ENCODE measurements at places on chromosomes 5 and 9.

DNA sequence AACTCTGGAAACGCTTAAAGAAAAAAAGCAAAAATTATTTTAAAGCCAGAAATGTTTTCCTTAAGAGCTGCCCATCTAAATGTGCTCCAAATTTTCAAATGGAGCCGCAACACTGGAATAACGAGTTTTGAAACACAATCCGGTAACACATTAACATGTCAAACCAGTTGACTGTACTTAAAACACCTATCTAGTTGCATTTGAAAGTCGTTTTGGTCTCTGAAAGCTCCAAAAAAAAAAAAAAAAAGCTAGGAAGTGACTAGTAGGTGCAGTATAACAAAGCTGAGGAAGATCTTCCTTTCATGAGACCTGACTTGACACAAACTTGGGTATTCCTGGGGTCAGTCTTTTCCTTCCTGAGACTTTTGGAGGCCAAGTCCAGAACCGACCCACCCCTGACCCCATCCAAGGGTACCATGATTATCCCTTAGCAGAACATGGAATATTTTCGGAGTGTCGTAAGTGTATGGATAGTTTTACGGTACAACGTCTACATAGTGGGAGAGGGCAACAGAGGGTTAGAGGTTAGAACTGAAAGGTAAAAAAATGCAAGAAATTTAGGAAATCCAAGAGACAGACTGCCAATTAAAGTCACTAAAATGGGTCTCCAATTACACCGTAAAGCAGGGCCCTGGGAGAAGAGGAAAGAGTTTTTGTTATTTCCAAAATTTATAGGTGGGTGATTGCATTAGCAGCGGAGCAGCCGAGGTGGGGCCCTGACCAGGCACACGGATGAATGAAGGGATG lies 812 bp downstream of the CETN3 start:
- DNase-seq, result no peak

- DNase-seq, result no peak
These were observed 185.1 kb upstream of the ZNF462 start for GRCh38 chr9:106677830-106678229.

DNA sequence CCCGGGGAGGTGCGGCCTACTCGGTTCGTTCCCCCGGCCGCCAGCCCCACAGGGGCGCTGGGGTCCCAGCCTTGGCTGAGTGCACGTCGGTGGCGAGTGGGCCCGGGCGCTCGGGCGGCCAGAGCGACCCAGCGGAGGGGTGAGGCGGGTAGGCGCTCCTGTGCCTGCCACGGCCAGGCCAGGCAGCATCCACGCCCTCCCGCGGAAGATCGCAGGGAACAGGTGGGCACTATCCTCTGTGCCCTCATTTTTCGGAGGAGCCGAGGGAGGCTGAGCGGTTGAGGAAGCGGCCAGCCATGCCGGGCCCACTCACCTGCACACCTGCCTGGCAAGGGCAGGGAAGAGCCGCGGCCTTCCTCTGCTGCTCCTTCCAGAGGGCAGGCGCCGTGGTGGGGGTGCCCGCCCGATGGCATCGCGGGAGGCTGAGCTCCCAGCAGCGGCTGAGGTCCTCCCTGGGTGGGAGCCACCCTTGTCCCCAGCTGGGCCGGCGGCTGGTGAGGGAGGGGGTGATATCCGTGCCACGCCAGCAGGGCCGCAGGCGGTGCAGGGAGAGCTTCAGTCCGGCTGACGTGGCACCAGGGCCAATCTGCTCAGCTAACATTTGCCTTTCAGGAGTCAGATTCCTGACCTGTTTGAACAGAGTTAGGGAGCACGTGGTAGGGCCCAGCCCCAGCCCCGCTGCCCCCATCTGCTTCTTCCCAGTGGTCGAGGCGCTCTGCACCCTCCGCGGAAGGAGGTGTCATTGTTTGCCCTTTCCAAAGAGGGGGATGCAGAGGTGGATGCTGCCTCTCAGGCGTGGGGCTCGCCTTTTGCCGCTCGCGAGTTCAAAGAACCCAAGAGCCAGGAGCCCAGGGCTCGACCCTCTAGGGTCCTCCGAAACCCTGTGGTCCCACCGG lies 1.6 kb upstream of the SEC16A start:
- no peak for DNase-seq

- DNase-seq, result peak; percentile 32
These were observed 186.7 kb downstream of the PARP8 start for GRCh38 chr5:50853151-50853550.

- DNase-seq, result no peak
These were observed 2.0 kb downstream of the NEUROG1 start for GRCh38 chr5:135533794-135534193.

GRCh38 chr9:125400725-125401716 lies 139.4 kb downstream of the GAPVD1 start:
- no peak for DNase-seq

DNA sequence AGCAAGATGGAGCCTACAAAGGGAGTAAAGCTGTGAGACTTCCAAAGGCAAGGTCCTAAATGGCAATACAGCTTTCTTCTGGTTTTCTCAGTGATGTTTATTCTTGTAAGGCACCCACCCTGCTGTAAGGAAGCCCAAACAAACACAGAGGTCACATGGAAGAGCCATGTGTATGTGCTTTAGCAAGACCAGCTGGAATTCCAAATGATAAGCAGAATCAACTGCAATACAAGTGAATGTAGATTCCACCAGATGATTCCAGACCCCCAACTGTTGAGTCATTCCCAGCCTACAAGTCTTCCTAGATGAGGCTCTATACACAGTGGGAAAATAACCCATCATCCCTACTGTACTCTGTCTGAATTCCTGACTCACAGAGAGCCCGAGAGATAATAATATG lies 122.8 kb downstream of the DEPDC1B start:
- no peak for DNase-seq

GRCh38 chr9:131980267-131981016 lies 99.2 kb downstream of the MED27 start:
- DNase-seq, result no peak

DNA sequence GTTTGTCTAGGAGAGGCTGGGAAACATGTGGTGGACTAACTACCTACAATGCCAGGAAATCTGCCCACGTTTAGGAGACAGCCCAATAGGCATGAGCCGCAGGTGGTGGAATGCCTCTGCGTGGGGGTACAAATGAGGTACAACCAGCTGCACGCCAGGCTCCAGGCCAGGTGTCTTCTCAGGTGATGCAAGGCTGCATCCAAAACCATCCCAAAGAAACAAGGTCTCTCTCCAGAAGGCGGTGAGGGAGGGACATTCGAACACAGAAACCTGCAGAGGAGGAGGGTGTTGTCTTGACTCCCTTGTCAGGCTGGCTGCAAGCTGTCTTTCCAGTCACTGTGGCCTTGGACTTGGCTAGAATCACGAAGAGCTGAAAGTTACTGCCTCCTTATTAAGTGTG lies 11.6 kb downstream of the ANKH start:
- no peak for DNase-seq

DNA sequence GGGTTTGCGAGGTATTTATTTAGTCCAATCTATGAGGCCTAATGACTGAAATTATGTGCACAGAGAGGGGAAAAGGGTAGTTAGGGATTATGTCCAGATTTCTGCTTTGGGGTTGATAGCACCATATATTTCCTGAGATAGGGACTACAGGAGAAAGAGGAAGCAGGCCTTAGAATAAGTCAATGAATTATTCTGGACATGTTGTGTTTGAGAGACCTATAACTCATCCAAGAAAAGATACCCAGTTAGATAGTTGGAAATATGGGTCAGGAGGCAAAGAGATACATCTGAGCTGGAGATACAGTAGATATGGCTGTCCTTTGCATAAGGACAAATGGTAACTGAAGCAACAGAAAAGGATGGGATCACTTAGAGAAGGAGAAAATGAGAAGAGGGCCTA lies 53.1 kb downstream of the NR3C1 start:
- no peak for DNase-seq

- no peak for DNase-seq
These were observed 15.7 kb downstream of the SQSTM1 start for GRCh38 chr5:179836225-179837019.

- DNase-seq, result no peak
These were observed 1200.6 kb upstream of the ACO1 start for GRCh38 chr9:31183866-31184265.

DNA sequence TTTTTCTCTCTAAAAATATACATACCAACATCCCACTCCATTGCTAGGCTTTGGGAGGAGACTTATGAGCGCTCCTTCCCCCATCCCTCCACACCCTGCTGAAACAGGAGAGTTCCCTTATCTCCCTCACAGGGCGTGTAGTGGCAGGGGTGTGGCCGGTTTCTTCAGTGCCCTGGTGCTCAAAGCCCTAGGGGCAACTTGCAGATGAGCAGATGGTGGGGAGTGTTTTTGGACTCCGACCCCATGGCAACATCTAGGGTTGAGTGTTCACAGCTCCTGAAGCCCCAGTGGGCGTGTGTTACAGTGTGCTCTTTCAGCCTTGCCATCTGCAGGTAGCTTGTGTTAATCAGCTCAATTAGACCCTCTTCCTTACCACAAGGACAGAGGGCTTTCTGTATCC lies 409.5 kb downstream of the MAT2B start:
- no peak for DNase-seq

DNA sequence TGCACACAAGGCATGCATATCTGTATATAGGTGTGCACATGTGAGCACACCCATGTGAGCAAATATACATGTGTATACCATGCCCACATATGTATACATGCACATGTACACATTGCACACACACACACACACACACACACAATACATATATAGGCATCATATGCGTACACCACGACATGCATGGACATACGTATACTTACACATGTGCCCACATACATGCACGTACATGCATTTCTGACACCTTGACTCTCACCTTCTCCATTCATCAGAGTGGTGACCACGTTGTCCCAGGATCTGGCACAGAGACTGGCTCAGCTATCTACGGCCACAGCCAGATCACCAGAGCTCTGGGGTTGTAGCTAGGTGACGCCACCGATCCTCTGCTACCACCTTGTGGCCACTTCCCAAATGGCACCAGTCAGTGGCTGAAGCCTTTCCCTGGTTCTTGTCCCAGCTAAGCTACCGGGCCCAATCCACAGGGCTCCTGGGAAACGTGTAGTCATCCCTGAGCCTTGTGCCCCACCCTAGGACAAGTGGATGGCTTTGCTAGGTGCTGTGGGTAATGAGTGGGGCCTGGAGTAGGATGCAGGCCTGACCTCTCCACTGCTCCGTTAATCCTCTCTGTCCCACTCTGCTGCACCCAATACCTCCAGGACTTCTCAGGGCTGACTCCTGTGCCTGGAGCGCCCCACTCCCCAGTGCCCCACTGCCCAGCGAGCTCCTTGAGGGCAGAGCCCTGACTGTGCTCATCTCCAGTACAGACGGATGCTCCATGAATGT lies 194.4 kb downstream of the RGS3 start:
- DNase-seq, result no peak

DNA sequence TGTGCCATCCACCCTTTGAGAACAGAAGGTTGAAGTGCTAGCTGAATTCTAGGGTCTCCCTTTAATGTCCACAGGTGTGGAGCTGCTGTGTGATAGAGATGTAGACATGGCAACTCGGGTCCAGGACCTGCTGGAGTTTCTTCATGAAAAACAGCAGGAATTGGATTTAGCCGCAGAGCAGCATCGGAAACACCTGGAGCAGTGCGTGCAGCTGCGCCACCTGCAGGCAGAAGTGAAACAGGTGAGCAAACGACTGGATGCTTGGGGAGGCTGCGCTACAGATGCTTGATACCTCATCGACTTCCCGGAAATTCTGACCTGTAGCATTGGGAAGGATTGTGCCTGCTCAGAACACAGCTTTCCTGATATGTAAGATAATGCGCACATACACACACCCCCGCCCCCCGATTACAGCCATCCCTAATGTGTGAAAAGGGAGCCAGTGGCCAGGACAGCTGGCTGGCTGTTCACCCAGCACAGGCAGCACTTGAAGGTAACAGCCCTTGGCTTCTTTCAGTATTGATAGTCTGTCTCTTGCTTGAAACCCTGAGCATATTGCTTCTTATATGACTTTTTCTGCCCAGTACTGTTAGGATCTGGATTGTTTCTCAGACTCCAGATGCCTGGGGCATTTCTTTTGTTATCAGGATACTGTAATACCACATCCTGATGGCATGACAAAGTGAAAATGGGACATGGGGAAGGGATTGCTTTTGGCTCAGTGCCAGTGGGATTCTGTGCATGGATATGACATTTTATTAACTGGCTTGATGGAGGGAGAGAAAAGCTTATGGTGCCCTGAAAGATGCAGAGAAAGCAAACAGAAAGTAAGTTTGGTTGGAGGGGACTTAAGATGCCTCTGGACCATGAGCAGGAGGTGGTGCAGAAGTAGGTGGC lies 216.8 kb upstream of the OTULINL start:
- DNase-seq, result no peak

GRCh38 chr5:72815580-72816283 lies 729 bp upstream of the TNPO1 start:
- DNase-seq, result no peak

GRCh38 chr5:78103232-78103918 lies 191.1 kb downstream of the AP3B1 start:
- no peak for DNase-seq

GRCh38 chr5:157328277-157328912 lies 62.5 kb downstream of the CYFIP2 start:
- peak; percentile 88 for DNase-seq

- no peak for DNase-seq
These were observed 133.2 kb downstream of the ERCC6L2 start for GRCh38 chr9:96008502-96009222.

DNA sequence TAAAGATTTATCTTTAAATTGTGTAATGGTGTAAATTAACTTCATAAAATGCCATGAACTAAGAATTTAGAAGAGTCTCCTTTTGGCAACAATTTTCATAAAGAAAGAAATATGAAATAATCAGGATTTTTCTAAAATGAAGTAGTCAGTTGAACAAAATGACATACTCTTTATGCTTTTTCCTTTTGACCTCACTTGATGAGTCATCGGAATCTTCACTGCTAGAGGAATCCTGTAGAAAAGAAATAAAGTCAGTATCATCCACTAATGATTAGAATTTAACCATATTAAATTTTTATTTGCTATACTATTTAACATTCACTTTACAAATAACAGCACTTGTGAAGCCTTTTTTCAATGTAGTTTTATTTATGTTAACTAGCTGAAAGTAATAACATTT lies 26.1 kb downstream of the CHD1 start:
- no peak for DNase-seq

GRCh38 chr5:155211764-155212163 lies 198.2 kb downstream of the KIF4B start:
- no peak for DNase-seq

DNA sequence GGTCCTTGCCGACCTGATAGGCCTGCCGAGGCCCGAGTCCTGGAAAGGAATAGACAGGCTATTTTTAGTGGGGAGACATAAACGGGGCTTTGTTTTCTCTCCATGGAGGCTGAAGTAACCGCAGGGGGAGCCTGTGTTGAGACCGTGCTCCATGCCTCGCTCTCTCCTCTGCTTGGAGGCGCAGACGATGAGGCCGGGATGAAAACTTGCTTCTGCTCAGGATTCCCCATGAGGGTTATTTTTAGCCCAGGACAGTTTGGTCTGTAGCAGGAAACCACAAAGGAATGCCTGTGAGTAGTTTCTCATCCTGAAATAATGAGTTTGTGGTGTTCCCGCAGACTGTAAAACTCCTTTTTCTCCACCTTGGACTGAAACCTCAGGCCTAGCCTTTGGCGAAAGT lies 81.9 kb upstream of the RARS1 start:
- DNase-seq, result no peak

GRCh38 chr5:65144136-65144871 lies 337.4 kb downstream of the ADAMTS6 start:
- no peak for DNase-seq

Measured in caudate nucleus (tissue), 63 donors.